ENCODE measurements at places on chromosomes 11 and 22. TPM values are rescaled to one million over a fixed set of nuclear protein-coding genes. Genes with fewer than 3 reads are reported as not detected.

The NTM gene
- 88.2 TPM for total RNA-seq

The OR2D2 gene
- total RNA-seq: not detected

DNA sequence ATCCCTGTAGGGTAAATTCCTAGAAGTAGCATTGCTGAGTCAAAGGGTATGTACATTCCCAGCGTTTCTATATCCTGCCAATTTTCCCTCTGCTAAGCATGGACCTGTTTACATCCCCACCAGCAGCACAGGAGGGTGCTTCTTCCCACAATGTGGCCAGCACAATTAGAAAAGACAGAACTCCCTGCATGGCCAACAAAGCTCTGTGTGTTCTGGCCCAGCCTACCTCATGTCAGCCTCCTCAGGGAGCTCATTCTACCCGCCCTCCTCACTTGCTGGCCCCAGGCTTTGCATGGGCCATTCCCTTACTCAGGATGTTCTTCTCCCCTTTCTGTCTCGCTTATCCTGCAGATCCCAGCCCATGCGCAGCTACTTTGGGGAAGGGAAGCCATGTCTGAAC lies 186.1 kb downstream of the DSCAML1 start:
- no peak for DNase-seq

GRCh38 chr11:4936745-4937144 lies 10.7 kb downstream of the OR51A4 start:
- DNase-seq: no peak

- DNase-seq: no peak
Observed at GRCh38 chr11:2762451-2762850, 62.7 kb upstream of the KCNQ1OT1 start.

GRCh38 chr11:27304514-27304913 lies 58.5 kb downstream of the CCDC34 start:
- DNase-seq: no peak

The XKR3 gene
- not detected for total RNA-seq

The GLB1L2 gene
- total RNA-seq: 0.85 TPM
